NCI-H524 (cell line): ENCODE measurements at places on chromosomes 12 and 14.

- no peak for DNase-seq
These were observed 38.6 kb upstream of the METAP2 start for GRCh38 chr12:95435355-95435754.

GRCh38 chr12:34287437-34287836, 265.1 kb downstream of the ALG10 start:
- no peak for DNase-seq

DNA sequence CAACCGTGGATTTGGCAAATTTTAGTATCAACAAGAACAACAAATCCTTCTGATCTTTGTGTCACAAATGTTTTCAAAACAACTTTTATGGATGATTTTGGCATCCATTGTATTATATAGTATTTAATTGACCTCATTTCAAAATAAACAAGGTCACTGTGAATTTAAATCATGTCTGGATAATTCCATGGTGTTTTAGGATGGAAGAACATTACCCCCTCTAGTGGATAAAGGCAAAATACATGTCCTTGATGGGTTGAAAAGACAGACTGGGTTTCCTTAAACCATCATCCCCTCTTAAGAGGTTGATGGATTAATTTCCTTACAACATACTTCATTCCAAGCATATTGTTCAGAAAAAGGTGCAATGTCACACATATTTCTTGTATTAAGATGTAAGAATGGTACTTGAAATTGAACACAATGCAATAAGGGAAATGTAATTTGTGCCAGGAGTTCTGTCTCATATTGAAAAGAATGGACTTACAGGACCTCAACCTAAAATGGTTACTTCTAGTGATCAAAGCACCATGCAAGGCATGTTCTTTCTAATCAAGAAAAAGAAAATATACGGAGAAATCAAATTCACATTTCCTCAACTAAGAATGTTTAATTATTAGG, 352.0 kb downstream of the BCAT1 start:
- peak; percentile 64 for DNase-seq

DNA sequence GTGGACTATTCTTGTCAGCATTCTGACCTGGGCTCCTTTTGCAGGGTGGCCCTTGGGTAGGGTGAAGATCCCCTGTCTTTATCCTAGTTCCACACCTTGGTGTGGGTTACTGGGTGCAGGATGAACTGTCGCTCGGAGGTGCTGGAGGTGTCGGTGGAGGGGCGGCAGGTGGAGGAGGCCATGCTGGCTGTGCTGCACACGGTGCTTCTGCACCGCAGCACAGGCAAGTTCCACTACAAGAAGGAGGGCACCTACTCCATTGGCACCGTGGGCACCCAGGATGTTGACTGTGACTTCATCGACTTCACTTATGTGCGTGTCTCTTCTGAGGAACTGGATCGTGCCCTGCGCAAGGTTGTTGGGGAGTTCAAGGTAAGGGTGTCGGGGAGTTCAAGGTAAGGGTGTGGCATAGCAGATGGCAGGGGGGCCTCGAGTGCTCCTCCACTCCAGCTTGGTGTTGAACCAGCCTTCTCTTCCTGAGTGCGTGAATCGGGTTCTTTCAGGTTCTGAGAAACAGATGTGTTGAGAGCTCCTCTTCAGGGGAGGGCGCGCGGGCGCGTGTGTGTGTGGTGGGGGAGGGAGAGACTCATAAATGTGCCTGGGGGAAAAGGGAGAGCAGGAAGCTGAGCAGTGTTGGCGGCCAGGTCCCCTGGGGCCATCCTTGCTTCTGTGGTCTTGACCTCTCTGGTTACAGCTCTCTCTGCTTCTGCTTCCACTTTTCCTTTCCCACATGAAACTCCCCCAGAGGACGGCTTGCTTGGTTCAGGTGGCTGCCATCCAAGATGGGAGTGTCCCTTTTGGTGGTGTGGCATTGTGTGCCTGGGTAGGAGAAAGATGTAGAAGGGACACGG, 4.0 kb downstream of the ATG101 start:
- DNase-seq = peak; percentile 61

DNA sequence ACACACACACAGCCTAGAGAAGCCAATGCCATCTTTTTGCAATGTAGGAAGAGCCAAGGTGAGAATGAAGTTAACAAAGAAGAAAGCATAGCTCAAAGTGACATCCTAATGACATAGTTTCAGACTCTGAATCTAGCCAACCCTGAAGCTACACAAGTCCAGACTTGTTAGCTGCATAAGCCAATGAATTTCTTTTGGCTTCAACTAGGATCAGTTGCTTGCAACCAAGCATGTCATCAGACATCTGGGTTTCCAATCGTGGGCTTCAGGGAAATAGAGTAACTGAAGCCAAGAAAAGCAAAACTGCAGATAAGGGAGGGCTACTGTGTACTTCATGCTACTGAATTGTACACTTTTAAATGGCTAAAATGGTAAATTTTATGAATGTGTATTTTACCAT, 4.4 kb upstream of the GPHN start:
- no peak for DNase-seq

GRCh38 chr12:15897433-15897832, 13.7 kb upstream of the DERA start:
- no peak for DNase-seq

DNA sequence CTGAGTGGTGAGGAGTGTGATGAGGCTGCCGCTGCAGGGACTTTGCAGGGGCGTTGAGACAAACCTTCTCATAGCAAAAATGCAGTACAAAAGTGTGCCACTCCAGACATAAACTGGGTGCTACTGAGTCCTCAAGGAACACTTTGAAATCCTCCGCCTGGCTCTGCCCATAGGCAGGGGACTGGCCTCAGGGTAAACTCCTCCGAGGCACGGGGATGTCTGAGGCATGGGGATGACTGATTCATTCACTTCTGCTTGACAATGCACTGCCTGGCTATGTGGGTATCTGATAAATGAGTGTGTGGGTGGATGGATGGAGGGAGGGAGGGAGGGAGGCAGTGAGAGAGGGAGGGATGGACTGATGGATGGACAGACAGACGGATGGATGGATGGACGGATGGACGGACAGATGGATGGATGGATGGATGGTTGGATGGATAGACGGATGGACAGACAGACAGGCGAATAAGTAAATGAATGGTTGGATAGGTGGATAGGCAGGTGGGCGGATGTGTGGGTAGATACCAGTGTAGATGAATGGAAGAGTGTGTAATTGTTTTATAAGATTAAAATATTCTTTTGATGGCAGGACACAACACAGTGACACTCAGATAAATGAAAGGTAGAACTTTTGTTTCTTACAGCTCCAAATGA, 2.1 kb upstream of the BDKRB2 start:
- DNase-seq = no peak

DNA sequence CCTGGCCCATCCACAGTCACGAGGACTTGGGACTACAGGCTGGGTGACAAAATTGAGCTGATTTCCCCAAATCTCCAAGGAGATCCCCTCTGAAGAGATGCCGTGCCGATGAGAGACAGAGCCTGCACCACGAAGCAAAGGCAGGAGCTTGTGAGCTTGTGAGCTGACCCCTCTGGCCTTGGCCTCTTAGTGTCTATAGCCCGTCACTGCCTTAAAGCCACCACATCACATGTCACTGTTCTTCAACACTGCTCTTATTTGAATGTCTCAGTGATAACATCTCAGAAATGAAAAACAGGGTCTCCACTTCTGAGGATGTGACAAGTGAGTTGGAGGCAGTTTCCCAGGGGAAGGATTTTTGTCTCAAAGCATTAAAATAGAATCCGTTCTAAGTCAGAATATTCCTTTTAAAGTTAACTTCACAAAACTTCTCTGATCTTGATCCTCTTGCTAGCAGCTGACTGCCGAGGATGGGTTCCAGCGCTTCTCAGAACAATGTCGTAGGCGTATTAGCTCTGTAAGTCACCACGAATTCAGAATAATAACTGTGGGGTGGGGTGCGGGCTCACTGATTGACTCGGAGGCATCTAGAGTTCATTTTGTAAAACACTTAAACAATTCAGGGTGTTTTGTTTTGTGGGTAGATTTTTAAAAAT, 37.5 kb downstream of the CHST11 start:
- DNase-seq = no peak

- no peak for DNase-seq
These were observed 267.1 kb upstream of the CRY1 start for GRCh38 chr12:107360482-107360881.

- DNase-seq = no peak
These were observed 4.2 kb upstream of the CLECL1 start for GRCh38 chr12:9736936-9737705.

- peak; percentile 67 for DNase-seq
These were observed 10.4 kb downstream of the OTUB2 start for GRCh38 chr14:94036313-94037167.

DNA sequence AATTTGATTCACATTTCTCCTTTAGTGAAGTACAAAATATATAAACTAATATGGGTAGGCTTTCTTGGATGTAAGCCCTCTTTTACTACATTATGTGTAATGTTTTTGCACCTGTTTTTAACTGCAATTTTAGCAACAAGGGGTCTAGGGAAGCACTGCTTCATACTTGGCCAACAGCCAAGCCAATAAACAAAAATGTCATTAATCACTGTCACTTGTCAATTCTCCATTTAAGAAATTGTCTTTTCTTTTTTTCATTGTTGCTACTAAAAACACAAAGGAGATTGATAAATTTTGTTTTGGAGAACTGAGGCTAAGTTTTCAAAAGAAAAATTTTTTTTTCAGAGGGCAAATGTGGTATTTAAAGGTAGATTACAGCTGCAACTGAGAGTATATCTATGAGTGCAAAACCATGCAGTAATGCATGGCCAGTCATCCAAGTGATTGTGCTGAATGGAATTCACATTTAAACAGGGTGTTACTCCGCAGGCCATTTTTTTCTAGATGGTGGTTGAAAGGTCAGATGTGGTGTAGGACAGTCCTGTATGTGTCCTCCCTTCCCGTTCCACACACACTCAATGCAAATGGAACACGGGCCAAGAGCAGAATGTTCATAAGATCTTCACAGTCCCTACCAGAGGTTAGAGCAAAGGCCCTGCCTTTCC, 503.0 kb upstream of the LMO3 start:
- no peak for DNase-seq

DNA sequence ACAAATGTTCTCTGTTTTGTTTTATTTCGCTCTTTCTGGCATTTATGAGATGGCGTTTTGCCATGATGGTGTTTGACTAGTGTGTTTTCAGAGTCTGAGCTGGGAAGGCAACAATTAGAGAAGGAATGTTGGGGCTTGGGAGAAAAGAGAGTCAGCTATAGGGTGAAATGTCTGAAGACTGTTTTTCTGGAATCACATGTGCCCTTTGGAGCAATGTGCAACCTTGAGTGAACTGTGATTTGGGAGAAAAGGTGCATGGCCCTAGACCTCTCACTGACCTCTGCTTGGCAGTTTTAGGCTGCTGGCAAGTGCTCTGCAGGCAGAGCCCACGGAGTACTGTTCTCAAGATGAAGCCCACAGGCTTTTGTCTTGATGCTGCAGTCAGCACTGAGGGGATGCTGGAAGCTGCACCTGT, 379.9 kb upstream of the PDE3A start:
- no peak for DNase-seq

- DNase-seq = no peak
These were observed 184.8 kb downstream of the SPTSSA start for GRCh38 chr14:34277191-34277590.

- DNase-seq = no peak
These were observed 9.3 kb upstream of the NID2 start for GRCh38 chr14:52078095-52078531.

DNA sequence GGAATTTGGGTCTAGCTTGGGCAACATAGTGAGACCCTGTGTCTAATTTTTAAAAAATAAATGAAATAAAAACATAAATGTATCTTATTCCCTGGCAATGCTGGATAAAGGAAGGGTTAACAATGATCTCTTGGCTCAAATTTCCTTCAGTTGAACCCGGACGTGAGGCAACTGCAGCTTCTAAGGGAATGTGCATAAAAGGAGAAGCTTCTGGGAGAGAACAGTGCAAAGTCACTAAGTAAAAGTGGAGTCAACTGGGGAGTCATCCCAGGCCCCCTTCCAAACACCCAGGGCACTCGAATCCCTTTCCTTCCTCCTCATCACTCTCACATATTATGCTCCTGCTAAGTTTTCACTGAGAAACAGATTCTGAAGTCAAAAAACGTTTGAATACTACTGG, 147.3 kb downstream of the PPM1H start:
- no peak for DNase-seq

DNA sequence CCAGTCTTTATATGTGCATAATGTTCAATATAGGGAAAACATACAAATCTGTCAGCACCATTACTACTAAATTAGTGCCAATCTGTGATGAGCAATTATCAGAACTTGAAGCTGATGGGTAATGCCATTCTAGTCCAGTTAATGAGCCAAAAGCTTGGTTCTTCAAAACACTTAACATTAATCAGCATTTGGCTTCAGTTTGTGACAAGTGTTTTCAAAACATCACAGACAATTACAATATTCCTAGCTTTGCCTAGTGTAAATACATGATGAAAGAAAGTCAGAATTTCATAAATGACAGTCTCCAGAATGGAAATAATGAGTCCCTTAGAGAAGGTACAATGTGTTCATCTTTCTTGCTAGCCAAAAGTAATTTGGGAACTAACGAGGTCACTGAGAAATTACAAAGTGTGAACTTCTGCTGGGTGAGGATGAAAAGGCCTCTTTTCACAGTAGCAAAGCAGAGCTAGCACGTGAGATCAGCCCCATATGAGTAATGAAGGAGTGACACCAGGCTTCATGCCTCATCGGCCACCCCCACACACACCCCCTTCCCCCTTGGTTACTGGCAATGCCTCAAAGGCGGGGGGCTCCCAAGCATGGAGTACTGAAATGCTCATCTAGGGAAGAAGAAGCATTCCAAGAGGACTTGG, 180.6 kb upstream of the EEA1 start:
- DNase-seq = peak; percentile 53

GRCh38 chr14:51121096-51121495, 26.2 kb upstream of the TRIM9 start:
- no peak for DNase-seq

DNA sequence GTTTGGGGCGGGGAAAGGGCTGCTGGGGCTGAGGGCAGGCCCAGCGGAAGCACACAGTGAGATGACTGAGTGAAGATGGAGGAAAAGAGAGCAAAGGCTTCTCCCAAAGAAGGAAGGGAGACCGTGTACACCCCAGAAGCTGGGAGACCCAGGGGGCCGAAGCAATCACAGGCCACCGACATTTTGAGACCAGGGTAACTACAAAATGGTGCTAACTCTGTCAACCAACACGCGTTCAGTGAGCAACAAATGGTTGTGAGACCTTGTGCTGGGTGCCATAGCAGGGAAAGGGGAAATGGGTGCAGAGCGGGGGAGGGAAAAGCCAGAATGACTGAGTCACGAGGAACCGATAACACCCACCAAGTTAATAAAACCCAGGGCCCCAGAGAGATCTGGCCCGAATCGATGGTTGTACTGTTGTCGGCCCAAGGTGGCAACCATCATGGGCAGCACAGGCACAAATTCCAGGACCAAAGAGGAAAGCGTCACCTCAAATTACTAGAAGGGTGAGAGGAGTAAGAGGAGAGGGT, 50.3 kb downstream of the CDC42BPB start:
- no peak for DNase-seq

- DNase-seq = no peak
These were observed 33.3 kb upstream of the C2CD5 start for GRCh38 chr12:22577667-22578066.
